ENCODE measurements at places on chromosomes 3 and 15.

GRCh38 chr3:141646760-141647561 lies 91.1 kb upstream of the RNF7 start:
- DNase-seq: peak; percentile 67

DNA sequence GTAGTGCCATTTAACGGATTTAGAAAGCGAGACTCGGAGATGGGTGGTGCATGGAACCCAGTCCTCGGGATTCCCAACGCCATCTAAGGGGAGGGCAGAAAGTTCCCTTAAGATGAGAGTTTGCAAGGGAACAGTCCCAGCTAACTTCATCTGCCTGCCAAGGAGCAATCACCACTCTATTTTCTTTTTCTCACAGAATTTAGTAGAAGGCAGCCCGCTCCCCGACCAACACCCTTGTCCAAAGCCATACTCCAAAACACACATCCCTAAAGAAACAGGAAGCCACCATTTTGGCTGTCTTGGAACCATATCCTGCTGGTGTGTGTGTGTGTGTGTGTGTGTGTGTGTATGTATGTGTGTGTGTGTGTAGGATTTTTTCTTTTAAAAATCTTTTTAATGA lies 7.1 kb upstream of the FGD5 start:
- DNase-seq: no peak

- peak; percentile 53 for DNase-seq
Observed at GRCh38 chr15:83207660-83208366, at the start of gene HDGFL3. Gene HDGFL3 (minus strand): TSS chr15:83207823. CDS start chr15:83207414, 409 bp downstream.

- DNase-seq: no peak
Observed at GRCh38 chr3:74089814-74090213, 465.1 kb upstream of the PDZRN3 start.

DNA sequence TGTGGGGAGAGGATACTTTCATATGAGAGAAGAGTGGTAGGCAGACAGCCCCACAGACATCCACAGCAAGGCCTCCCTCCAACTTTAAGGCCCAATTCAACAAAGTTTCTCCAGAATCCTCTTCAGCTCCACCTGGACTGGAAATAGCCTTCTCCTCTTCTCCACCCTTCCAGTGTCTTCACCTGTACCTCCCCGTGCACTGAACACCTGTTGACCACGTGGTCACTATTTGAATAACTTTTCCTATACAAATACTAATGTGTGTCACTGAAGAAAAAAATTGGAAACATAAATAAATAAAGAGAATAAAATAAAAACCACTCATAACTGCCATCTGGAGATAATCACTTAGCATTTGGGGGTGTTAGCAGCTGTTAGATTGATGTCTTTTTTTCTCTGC lies 52.9 kb downstream of the CCNL1 start:
- DNase-seq: no peak

- DNase-seq: peak; percentile 58
Observed at GRCh38 chr15:88331291-88331690, 74.8 kb upstream of the NTRK3 start.

- no peak for DNase-seq
Observed at GRCh38 chr3:19972054-19972453, 25.2 kb downstream of the RAB5A start.

All from Caco-2 (cell line).